ENCODE measurements at places on chromosomes 1 and 21.

- DNase-seq: peak; percentile 9
Observed at GRCh38 chr1:18182398-18183160, 75.0 kb downstream of the IGSF21 start.

DNA sequence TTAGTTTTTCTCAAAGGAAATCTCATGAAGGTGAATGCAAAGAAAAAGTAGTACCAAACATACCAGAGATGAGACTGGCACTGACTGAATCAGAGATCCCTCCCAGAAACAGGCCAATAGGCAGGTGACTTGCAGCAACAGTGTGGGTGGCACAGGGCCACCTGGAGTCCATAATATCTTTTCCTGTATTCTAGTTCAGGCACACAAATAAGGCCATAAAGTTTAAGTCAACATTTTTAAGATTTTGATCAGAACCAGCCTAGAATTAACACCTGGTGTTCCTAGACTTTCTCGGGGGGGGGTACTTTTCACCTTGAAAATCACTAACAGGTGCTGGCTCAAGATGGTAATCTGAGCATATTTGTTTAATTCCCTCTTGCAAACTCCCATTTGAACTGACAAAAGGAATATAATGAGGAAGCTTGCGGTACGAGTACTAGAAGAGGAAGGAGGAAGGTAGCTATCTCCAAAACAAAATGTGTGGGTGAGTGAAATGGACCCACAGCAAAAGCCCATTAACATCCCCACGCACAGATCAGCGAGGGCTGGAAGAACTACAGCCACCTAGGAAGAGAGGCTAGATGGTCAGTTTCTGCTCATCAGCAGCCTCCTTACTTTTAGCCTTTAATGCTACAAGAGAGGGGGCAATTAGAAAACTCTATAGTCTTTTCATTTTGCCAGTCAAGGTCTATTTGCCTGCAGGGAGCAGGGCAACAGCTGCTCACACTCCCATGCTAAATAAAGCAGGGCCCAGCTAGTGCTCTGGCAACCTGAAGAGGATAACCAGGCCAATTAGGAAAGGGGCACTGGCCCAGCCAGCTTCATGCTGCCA lies 18.9 kb downstream of the SDE2 start:
- no peak for DNase-seq

DNA sequence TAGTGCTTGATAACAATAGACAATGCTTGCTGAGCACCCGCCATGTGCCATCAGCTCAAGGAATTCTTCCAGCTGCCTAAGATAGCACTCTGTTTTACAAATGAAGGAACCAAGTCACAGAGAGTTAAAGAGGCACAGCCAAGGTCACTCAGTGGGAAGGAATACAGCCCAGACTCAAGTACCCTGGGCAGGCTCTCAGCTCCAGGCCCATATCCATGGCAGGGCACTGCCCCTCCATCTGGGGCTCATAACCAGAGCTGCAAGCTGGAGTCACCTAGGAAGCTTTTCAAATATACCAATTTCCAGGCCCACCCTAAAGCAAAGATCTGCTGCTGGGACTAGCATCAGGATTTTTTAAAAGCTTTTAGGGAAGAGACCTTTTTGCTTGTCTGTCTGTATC lies 1.6 kb downstream of the CLEC20A start:
- no peak for DNase-seq

- no peak for DNase-seq
Observed at GRCh38 chr1:89727517-89728312, 93.1 kb upstream of the LRRC8D start.

- no peak for DNase-seq
Observed at GRCh38 chr1:207164086-207164485, 60.1 kb downstream of the C4BPA start.
